C1 segment of cervical spinal cord (tissue), 14 donors: ENCODE measurements at places on chromosomes 7 and 10.

- DNase-seq: no peak
Observed at GRCh38 chr7:136845899-136846465, 22.5 kb upstream of the CHRM2 start.

GRCh38 chr7:25864943-25865751 lies 286.9 kb upstream of the NFE2L3 start:
- DNase-seq: no peak

DNA sequence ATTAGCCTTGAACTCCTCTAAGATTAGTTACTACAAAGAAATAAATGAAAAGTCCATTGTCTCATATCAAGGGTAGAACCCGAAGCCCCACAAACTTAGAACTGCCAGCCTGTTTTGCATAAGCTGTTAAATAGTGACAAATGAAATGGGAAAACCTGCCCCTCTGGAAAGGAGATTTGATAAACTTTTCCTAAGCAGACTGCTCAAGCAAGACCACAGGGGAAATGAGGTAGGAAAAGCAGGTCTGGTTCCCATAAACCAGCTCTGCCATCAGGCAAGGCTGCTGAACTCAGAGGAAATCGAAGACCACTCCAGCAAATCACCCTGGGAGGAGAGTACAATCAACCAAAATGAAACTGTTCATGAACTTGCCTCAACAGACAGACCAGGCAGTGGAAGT lies 181.5 kb upstream of the AOAH start:
- no peak for DNase-seq

DNA sequence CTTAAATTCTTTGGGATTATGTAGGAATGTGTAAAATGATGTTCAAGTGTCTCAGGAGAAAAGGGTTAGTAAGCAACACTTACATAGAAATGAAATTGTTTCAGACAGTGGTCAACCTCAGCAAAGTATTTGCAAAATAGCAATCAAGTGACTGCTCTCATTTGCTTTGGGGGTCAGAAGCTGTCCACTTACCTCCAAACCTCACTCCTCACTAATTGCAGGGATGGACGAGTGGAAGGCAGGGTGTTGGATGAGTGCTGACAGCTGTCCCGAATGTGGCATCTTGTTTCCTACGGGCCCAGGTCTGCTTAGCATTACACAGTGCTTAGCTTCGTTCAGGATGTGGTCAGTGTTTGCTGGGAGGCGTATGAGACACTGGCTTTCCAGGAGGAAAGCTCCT lies 437.0 kb downstream of the SUGCT start:
- no peak for DNase-seq

DNA sequence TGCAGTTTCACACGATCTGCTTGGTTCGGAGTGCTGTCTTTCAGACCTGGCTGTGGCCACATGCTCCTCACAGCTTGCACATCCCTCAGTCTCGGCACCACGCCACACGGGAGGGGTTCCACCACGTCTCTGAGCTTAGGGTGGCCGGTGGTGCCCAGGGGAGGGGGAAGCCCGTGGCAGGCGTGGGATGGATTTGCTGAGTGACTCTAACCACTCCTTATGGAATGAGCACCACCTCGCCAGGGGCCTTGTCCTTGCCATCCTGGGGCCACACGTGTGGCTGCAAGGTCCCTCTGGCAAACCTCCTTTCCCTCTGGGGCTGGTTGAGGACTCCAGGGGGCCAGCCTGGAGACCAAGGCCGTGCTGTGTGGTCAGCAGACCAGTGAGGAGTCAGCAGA lies 29.1 kb upstream of the FAM20C start:
- no peak for DNase-seq

DNA sequence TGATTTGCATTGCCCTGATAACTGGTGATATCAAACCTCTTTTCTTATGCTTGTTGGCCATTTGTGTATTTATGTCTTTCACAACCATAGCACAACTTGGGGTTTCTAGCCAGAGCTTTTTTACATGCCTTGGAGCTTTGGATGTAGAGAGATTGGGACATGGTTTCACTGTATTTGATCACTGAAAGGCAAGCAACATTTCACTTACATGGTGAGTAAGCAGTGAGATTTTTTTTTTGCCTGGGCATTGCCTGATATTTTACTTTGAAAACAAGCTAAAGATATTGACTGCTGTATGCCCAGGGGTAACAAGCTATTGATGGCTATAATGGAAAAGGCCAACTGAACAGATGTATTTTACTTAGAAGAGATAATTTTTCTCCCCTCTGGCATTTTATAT lies 259.0 kb downstream of the PHTF2 start:
- no peak for DNase-seq

DNA sequence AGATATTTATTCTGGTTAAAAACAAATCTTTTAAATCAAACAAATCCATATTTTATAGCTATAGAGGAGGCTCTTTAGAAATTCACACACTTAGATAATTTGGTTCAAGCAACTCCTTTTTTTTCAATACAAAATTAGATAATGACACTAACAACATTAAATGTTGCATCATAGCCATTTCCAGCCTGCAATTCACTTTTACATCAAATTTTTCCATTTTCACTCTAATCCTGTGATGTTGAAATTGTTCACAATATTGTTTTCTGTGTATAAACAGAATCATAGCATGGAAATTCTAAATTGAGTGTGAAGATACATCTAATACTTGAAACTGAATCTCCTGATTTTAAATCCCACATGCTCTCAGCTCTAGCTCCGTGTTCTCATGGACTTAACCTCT lies 482.6 kb downstream of the INHBA start:
- no peak for DNase-seq

DNA sequence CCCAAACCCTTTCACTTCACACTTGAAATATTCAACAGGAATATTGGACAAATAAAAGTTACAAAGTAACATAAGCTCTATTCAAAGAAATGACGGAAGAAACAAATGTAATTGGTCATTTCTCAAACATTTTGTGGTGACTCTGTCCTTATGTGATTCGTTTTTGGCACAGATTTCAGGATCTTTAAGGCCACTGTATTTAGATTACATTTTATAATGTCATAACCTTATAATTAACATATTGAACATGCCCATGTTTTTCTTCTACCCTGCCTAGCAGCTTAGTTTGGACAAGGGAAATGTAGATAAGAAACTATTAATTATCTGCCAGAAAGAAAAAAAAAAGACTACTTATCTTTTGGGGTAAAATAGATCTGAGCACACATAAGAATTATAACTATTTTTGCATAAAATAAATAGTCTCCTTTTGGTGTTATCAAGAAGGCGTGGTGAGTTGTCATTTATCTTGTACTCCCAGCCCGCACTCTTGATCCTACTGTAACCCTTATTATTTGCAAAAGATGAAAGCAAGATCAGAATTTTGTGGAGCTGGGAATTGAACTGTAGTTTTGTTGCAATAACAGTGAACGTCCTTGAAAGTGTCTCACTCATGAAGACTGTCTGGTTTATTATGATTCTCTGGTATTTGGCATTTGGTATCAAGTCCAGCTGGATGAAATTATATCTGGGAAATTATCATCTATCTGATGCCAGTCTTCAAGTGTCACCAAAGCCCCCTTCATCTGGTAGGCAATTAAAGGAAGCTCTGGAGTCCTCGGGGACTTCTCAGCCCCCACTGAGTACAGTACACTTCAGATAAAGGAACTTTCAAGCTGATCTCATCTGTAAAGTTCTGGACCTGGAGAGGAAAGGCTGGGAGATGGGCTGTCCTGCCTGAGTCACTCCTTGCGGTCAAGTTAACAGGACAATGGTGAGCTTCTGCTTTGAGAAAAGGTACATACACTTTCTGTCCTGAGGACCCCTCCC lies 175.7 kb upstream of the INHBA start:
- no peak for DNase-seq

- DNase-seq: no peak
Observed at GRCh38 chr7:98619450-98620321, 2.6 kb downstream of the NPTX2 start.

DNA sequence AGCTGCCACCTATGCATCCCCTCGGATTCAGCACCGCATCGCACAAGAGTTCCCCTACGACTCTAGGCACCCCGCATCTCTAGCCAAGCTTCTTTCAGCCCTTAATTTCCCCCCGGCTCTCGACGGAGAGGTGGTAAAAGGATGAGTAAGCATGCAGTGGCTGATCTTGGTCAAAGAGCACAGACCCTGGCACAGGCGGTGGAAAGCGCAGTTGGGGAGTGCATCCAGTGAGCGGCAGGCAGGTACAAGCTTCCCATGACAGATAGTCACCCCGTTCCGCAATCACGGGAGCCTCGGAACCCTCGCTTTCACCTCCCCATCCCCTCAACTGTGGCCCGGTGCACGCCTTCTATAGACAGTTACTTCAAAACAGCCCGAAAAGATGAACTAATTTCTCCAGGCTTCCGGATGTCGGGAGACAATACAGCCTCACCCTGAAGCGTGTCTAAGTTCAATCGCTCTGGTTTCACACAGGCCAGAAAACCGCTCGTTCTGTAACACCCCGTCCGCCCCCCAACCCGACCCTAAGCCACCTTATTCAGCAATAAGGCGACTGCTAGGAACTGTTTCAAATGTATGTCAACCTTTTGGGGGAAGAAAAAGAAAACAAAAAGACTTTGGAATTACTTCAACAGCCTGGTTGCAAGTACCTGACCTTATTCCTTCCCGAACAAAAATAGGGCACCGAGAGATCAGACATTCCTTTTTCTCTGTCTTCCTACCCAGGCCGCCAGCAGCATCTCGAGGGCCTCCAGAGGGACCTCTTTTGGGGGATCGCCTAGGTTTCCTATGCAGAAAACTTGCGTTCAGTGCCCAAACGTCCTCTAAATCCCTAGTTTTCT lies 1.4 kb downstream of the RHEB start:
- peak; percentile 60 for DNase-seq

- no peak for DNase-seq
Observed at GRCh38 chr7:128448751-128449302, 6.9 kb upstream of the HILPDA start.

- DNase-seq: no peak
Observed at GRCh38 chr7:44796034-44796503, 412 bp upstream of the PPIA start.
